ENCODE measurements at places on chromosomes 7 and 10.

DNA sequence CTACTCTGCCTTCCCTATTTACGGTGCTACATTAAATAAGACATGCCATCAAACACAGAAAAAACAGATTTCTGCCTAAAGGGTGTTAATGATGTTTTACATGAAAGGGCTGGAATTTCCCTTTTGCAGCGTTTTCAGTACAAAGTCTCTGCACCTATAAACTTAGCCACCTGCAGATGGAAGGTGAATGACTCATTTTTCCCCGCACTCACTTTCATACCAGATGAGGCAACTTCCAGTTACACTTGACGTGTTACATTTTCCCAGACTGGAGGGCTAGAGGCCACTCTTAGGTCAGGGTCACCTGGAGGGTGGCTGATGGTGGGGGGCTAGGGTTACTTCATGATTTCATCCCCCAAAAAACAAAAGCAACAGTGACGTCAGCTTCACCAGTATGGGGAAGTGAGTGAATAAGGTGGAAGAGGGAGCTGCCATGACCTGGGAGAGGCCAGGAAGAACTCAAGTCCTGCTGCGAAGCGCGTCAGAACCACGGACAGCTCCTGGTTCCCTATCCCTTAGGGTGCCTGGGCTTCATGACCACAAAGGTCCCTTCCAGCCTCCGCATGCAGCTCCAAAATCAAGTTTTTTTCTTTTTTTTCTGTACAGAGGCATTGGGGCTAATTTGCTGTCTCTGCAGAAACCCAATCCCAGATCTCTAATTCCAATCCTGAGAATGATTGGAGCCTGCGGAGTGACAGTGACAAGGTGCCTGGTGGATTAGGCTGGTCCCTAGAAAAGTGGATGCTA is 94.0 kb downstream of the ADARB2 start:
- DNase-seq = no peak

- DNase-seq = no peak
Measured at GRCh38 chr7:51702673-51703072, 386.1 kb upstream of the COBL start.

DNA sequence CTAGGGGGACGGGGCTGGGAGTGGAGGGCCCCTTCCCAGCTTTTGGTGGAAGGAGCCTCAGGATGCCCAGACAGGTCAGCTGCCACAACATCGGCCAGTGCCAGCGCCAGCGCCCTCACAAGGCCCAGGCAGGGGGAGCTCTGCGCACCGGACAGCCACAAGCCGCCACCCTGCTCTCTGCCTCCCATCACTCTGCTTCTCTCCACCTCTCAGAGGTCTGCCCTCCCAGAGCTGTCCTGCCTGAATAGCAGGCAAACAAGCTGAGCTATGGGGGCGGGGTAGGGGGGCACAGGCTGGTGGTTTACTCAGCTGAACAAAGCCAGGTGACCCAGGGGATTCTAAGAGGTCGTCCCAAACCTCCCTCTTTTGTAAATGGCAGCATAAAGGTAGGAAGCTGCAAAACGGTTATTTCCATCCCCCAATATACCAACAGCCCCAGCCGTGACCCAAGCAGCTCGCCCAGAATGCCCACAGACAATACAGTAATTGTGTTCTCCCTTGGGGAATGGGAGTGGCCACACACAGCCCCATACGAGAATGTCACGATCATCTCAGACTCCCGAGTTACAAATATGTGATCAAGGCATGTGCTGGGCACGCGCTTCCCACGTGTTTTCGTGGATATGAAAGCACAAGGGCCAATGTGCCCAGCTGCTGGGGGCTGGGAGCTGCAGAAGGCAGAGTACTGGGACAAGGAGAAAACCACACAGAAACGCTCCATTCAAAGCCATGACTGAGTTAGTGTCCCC is 19.7 kb downstream of the FAM53B start:
- no peak for DNase-seq

DNA sequence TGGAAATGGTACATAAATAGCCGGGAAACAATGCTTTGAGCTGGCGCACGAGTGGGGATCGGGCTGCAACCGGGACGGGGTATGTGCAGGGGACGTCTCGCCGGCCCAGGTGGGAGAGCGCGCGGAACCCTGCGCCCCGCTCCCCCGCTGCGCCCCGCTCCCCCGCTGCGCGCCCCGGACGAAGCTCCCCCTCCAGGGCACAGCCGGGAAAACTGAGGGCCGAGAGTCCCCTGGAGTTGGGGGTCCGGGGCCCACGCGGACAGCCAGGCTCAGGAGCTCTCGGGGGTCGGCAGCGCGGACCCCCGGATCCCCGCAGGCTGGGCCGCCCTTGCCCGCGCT is 514 bp downstream of the RADIL start:
- no peak for DNase-seq

DNA sequence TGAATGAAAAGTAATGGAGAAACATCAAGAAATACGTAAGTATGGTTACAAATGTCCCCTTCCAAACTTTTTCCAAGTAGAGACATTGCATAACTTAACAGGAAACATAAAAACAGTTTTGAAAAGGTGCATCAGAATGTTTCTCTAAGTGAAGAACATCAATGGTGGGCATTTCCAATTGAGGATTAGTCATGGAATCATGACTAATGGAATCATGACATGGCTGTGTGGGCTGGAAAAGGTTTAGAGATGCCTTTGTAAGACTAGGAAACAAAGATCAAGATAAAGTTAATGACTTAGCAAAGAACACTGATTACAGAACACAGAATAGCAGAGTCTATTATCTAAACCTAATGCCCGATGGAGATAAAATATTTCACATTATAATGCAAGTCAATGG is 272.0 kb downstream of the HPSE2 start:
- no peak for DNase-seq

DNA sequence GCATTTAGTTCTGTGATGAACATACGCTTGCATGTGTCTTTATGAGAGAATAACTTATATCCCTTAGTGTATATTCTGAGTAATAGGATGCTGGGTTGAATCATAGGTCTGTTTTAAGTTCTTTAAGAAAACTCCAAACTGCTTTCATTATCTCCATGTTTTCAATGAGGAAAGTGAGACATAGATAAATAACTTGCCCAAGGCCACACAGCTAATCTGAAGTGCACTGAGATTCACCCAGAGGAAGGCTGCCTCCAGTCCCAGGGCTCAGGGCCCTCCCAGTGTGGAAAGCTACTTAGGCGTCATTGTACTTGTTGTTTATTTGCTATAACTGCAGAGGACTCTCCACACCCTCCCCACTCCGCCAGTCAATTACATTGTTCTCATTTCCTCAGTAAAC is 126.7 kb downstream of the INHBA start:
- no peak for DNase-seq

GRCh38 chr7:71933426-71933825 is 478.7 kb downstream of the CALN1 start:
- DNase-seq = no peak

DNA sequence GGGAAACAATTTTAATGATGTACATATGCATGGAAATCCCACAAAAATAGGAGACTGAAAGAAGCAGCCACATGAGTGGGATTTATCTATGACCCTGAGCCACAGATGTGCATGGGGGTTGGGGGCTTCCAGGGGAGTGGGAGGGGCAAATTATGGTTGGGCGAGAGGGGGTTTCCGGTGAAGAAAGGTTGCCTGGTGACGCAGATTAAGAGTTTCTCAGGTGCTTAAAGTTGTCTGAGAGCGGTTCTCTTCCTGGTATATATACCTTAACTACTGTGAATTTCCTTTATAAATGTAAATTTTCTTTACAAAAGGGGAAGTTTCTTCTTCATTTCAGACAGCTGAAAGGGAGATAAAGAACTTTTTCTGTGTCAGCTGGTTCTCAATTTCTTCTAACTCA is 273.6 kb upstream of the PITRM1 start:
- no peak for DNase-seq

DNA sequence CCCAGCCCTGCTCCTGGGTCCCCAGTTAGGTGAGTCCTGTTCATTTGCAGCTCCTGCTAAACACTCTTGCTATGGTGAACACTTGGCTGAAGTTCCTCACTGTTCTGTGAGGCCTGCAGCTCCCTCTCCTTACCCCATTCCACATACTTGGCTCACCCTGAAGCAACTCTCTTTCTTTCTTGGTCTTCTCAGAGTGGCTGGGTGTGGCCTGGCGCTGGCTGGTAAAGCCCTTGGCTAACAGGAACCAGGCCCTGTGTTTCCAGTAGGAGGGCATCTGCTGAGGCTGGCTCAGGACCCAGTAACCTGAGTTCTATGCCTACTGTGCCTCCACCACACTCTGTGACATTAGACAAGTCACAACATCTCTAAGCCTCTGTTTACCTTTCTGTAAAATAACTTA is 53.1 kb upstream of the COL13A1 start:
- no peak for DNase-seq

DNA sequence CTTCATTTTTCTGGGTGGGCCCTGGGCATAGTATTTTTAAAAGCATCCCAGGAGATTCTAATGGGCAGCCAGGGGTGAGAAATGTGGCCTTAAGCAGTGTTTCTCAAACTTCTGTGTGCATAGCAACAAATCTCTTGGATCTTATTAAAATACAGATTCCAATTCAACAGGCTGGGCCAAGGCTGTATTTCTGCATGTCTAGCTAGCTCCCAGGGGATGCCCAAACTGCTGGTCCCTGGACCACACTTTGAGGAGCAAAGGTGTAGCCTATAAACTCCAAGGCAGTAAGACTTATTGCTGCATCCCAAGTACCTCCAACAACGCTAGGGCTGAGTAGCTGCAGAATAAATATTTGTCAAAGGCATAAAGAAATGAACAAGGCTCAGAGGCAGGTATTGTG is 292.9 kb upstream of the ZMIZ1 start:
- no peak for DNase-seq

DNA sequence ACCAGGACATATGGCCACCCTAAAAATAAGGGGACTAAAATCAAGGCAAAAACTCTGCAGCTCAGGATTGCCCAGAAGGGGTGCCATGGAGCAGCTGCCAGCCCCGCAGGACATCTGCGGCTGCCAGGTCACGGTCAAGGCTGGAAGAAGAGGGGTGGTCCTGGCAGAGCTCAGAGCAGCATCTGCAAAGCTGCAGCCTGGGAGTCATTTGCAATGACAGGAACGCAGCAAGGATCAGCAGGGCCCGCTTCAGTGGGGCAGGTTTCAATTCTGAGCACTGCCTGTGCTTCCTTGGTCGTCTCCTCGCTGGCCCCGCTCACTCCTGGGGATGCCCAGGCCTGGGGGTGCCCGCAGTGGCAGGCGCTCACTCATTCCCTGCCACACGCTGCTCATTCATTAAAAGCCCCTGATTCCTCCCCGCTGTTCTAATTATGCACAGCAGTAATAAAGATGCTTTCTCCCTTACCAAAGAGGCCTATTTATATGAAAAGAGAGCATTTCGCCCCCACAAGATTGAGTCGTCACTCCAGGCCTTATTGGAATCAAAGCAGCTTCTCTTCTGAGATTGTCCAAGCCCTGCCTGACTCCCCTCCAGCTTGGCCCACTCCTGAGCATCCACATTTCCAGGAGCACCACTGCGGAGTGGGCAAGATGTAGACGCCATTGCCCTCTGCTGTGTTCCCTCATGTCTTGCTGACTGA is 4.6 kb downstream of the HSPA12A start:
- no peak for DNase-seq

GRCh38 chr10:89741126-89741762 is 39.9 kb downstream of the KIF20B start:
- no peak for DNase-seq

DNA sequence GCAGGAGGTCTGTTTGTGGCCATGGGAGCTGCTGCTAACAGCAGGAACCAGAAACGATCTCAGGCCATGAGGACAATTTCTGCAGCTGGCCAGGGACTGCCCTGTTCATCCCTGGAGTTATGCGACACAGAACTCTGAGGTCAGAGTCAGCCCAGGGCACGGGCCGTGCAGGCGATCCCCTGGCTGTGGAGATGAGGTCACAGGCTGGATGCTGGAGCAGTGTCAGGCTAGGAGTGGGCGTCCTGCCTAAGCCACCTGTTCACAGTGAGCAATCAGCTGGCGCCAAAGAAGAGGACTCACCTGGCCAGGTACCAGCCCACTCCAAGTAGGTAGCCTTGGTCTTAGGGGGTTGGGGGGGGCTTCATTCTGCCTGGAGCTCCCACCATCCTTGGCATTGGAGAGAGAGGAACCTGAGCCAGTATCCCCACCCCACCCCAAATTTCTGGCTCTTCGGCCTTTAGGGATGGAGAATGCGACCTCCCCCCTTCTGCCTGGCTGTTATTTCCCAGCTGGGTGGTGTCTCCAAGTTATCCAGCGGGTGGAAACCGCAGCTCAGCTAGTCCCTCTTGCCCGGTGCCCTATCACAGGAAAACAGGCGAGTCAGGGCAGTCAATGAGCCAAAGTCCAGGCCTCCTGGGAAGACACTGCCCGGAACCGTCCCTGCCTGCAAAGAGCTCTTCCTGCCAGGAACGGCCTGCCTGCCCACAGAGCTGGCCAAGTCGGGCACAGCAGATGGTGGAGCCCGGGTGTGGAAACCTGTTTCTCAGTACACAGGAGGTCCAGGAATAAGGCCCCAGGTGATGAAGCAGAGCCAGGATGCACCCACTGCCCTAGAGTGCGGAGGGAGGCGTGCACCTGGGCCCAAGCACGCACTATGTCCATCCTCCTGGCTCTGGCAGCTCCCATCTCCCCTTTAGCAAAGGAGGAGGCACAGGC is 1.8 kb upstream of the TTYH3 start:
- no peak for DNase-seq

GRCh38 chr7:8215648-8216333 is 46.2 kb downstream of the ICA1 start:
- DNase-seq = no peak

GRCh38 chr10:14775656-14776055 is 959 bp upstream of the FAM107B start:
- DNase-seq = no peak

DNA sequence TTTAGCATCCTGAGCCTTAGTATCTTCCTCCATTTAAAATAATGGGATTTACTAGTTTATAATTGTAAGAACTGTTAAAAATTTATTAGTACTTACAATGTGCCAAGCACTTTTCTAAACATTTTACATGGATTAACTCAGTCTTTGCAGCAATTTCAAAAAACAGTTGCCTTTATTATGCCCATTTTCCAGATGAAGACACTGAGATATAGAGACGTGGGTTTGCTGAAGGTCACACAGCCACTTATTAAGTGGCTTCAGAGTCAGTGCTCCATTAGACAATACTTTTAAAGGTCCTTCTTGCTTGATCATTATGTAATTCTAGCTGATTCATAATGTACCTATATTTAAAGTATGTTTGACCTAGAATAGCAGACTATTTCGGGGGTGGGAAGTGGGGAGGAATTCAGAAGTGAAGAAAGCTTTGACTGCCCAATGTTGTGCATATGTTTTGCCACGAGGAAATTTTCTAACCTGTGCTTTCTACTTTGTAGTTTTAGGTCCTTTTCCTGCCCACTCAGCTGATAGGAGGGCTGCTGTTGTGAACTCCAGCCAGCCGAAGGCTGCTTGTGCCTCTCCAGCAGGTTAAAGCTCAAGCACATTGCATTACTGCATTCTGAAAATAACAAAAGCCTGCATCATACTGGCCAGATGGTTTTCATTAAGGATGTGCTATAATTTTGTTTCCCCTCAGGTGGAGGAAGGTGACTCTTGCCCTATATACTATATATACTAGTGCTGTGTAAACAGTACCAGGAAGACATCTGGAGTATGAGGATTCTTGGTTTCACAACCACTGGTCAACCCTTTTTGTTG is 4.3 kb downstream of the PLEKHA8 start:
- no peak for DNase-seq

DNA sequence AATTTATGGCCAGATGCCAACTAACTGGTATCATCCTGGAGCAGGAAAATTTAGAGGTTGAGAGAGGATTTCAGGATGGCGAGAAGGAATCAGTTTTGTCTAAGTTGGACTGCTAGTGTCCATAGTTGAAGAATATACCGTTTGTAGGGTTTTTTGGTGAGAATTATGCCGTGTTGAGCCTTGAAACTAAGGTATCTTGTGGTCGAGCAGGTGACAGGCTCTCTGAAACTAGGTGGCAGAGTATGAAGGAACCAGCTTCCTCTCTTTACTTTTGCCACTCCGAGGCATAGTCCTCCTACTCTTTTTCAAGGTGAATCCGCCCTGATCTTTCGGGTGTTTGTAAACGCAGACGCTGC is 9.7 kb downstream of the MDFIC start:
- no peak for DNase-seq

Data from stimulated activated CD4-positive, alpha-beta T cell treated with anti-CD3 and anti-CD28 coated beads, TNF-alpha, amount 100 ng/mL, for 1 hour (primary cell).